ENCODE measurements at places on chromosomes 6 and 20. TPM values are rescaled to one million over a fixed set of nuclear protein-coding genes. Genes with fewer than 3 reads are reported as not detected.

Gene POU5F1
- 0.21 TPM for total RNA-seq

Gene TAPBP
- total RNA-seq: 33.8 TPM

Gene FAM83B
- total RNA-seq: 0.61 TPM

Gene PGC
- total RNA-seq: not detected

Gene ECHDC1
- total RNA-seq: 36.6 TPM

Gene RUNX2
- total RNA-seq: 1.5 TPM

Gene PROKR2
- not detected for total RNA-seq

Gene TRIM38
- 4.3 TPM for total RNA-seq

Gene COL9A1
- not detected for total RNA-seq

Gene CDH26
- 0.24 TPM for total RNA-seq

Gene PHIP
- total RNA-seq: 16.7 TPM

Gene OVOL2
- 0.72 TPM for total RNA-seq

Gene IL17A
- not detected for total RNA-seq

Gene EXOC2
- total RNA-seq: 14.4 TPM

Gene CLVS2
- 0.60 TPM for total RNA-seq

Gene SASH1
- total RNA-seq: 21.7 TPM

Gene GNMT
- not detected for total RNA-seq

Gene MTG2
- total RNA-seq: 42.6 TPM

Gene HCK
- not detected for total RNA-seq

Gene GRIK2
- 9.0 TPM for total RNA-seq

Gene ERVFRD-1
- not detected for total RNA-seq

Gene FUCA2
- 16.5 TPM for total RNA-seq

Gene TBC1D20
- 26.3 TPM for total RNA-seq

Gene STMND1
- not detected for total RNA-seq

Gene FABP7
- total RNA-seq: 8.4 TPM
